ENCODE measurements at places on chromosomes 12 and 14. TPM values are rescaled to one million over a fixed set of nuclear protein-coding genes. Genes with fewer than 3 reads are reported as not detected.

Gene PTHLH
- not detected for total RNA-seq

Gene KRT79
- total RNA-seq = not detected

- H3K36me3 ChIP-seq = peaks cover 15% of the 10 kb centered on the region
- no peak overlapping the region for H3K27ac ChIP-seq
- peaks cover 4% of the 10 kb centered on the region for H3K4me1 ChIP-seq
- no peak overlapping the region for H3K4me3 ChIP-seq
Observed at GRCh38 chr12:32483499-32483898, 84.1 kb downstream of the FGD4 start.

- no peaks in the 10 kb centered on the region for H3K36me3 ChIP-seq
- no peak overlapping the region for H3K4me3 ChIP-seq
- no peak overlapping the region for H3K27ac ChIP-seq
- no peaks in the 10 kb centered on the region for H3K4me1 ChIP-seq
- no peaks in the 10 kb centered on the region for H3K27me3 ChIP-seq
Observed at GRCh38 chr12:66960704-66961690, 282.1 kb upstream of the GRIP1 start.

DNA sequence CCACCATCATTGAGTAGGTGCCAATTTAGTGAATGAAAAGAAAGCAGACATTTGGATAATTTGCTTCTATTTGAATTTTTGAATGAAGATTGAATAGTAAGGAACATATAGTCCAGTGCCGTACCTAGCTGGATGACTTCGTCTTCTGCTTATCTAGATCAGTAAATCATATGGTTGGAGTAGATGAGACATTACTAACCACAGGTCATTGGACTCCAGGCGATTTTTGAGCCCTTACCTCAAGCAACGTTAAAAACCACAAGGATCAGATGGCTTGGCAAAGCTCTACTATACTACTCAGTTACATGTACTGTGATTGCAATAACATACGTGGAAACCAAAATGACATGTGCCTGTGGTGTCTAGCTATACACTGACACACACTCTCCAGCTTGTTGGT lies 1.7 kb upstream of the SPATS2 start:
- H3K27ac ChIP-seq = no peak overlapping the region
- peaks cover 6% of the 10 kb centered on the region for H3K36me3 ChIP-seq
- peak; percentile 19 for DNase-seq
- no peaks in the 10 kb centered on the region for H3K27me3 ChIP-seq
- H3K4me1 ChIP-seq = peaks cover 6% of the 10 kb centered on the region

Gene GALNT9
- total RNA-seq = not detected

Gene DAO
- total RNA-seq = not detected

- no peaks in the 10 kb centered on the region for H3K36me3 ChIP-seq
- H3K4me3 ChIP-seq = no peak overlapping the region
- no peaks in the 10 kb centered on the region for H3K27me3 ChIP-seq
- no peaks in the 10 kb centered on the region for H3K4me1 ChIP-seq
Observed at GRCh38 chr12:14190694-14191093, 174.8 kb upstream of the ATF7IP start.

GRCh38 chr12:117091758-117092510 lies 7.3 kb downstream of the TESC start:
- DNase-seq = peak; percentile 46
- H3K4me1 ChIP-seq = peaks cover 27% of the 10 kb centered on the region
- no peak overlapping the region for H3K4me3 ChIP-seq

- no peaks in the 10 kb centered on the region for H3K36me3 ChIP-seq
- H3K27ac ChIP-seq = no peak overlapping the region
- no peak for DNase-seq
- H3K4me1 ChIP-seq = peaks cover 4% of the 10 kb centered on the region
Observed at GRCh38 chr14:53710615-53711014, 246.0 kb downstream of the BMP4 start.

Gene WDR89
- total RNA-seq = 23.4 TPM

DNA sequence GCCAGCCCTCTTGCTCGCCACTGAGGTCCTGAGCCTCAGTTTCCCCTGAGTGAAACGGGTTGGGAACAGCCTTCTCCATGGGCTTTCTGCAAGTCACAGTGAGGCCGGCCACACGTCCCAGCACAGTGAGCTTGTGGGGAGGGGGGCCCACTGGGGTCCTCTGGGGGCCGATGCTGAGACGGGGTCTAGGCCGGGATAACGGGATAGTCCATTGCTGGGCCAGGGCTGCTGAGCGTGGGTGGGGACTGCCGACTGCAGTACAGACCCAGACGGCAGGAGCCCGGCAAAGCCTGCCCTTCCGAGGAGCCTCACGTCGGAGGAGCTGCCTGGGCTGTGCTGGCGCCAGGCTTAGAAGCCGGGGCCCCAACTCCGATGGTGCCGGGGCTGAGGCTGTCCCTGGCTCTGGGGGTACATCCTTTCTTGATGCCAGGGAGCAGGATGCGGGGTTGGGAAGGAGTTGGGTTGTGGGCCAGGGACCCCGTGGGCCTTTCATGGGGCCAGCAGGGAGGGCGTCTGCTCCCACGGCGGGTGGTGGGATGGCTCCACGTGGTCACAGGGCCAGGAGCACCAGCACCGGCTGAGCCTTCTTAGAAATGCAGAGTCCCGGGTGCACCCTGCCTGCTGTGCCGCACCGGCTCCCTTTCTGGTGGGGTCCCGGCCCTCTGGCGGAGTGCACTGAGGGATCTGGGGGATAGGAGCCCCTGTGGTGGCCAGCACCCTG lies 24.2 kb downstream of the NOC4L start:
- no peak for DNase-seq
- H3K4me1 ChIP-seq = no peaks in the 10 kb centered on the region
- no peak overlapping the region for H3K27ac ChIP-seq
- H3K4me3 ChIP-seq = no peak overlapping the region

Gene BBOF1
- 2.1 TPM for total RNA-seq

DNA sequence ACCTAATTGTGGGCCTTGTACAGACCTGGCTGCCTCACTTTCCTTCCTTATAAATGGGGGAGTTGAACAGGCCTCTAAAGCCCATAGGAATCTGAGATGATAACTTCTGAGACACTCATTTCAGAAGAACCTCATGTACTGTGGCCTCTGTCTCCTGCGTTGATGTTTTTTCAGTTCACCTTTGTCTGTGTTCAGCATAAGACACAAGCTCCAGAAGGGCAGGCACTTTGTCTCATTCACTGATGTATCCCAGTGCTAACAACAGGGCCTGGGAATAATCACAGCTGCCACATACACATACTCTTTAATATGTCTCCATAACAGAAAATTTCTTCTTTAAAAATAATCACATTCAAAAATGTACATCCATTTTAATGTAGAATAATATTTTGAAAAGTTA lies 3.3 kb downstream of the FGD6 start:
- DNase-seq = no peak
- H3K27ac ChIP-seq = no peak overlapping the region
- H3K36me3 ChIP-seq = peaks cover 21% of the 10 kb centered on the region
- H3K4me1 ChIP-seq = peaks cover 6% of the 10 kb centered on the region

Gene NDUFA9
- 158 TPM for total RNA-seq

- no peaks in the 10 kb centered on the region for H3K4me1 ChIP-seq
- no peak overlapping the region for H3K4me3 ChIP-seq
- DNase-seq = no peak
- no peaks in the 10 kb centered on the region for H3K36me3 ChIP-seq
Observed at GRCh38 chr12:52086944-52087835, 7.7 kb downstream of the SMIM41 start.

DNA sequence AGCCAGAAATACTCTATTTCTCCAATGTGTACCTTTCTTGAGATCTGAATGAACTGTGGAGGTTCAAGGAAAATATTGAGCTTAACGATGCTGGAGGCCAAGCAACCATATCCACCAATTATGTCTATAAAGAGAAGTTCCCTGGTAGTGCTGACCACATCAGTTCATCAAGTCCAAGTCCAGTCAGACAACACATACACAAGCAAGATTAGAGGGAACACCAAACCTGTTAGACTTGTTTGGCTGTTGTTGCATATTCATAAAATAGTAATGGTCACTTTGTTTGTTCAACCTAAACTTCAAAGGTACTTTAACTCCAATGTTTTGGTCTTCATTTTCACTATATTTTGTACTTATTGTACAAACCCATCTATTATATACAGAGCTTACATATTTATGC lies 81.6 kb downstream of the LMO3 start:
- no peak overlapping the region for H3K4me3 ChIP-seq
- no peaks in the 10 kb centered on the region for H3K27me3 ChIP-seq
- H3K36me3 ChIP-seq = no peaks in the 10 kb centered on the region

- DNase-seq = no peak
- no peak overlapping the region for H3K4me3 ChIP-seq
- H3K36me3 ChIP-seq = peaks cover 35% of the 10 kb centered on the region
- no peaks in the 10 kb centered on the region for H3K4me1 ChIP-seq
- H3K27me3 ChIP-seq = no peaks in the 10 kb centered on the region
- no peak overlapping the region for H3K27ac ChIP-seq
Observed at GRCh38 chr14:31386271-31386670, 34.1 kb downstream of the HEATR5A start.

DNA sequence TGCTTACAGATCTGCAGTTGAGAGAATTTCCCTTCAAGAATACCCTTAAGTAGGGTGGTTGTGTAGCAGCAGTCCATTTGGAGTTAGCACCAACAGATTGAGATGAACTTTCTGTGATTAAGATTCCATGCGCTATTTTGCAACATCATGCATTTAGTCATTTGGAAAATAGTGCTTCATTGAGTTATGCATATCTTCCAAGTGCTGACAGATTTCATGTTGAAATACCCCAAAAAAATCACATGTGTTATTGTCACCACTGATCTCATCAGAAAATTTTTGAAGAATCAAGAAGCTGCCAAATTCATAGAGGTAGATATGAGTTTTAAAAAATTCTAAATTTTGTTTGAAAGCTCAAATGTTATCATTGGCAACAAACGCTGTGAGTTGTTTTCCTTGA lies 35.5 kb upstream of the OSBPL8 start:
- no peaks in the 10 kb centered on the region for H3K27me3 ChIP-seq
- no peaks in the 10 kb centered on the region for H3K36me3 ChIP-seq
- no peak for DNase-seq
- H3K27ac ChIP-seq = no peak overlapping the region
- H3K4me1 ChIP-seq = no peaks in the 10 kb centered on the region

DNA sequence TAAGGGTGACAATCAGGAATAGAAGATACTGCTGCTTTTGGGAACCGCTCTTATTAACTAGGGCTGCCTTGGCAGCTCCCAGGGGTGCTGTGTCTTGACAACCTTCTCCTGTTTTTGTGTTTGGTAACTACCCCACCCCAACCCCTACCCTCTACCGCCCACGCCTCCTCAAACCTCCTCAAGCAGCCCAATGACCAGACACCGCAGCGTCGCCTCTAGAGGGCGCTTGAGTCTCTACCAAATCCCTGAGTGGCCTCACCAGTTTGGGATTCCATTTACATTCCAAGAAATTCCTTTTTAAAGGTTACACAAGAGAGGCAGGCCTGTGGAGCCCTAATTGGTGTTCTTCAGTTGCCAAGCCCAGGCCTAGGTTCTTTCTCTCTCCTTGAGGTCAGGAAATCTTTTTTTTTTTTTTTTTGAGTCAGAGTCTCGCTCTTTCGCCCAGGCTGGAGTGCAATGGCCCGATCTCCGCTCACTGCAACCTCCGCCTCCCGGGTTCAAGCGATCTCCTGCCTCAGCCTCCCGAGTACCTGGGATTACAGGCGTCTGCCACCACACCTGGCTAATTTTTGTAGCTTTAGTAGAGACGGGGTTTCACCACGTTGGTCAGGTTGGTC lies 72.4 kb upstream of the USP44 start:
- no peaks in the 10 kb centered on the region for H3K27me3 ChIP-seq
- no peak overlapping the region for H3K4me3 ChIP-seq
- no peaks in the 10 kb centered on the region for H3K36me3 ChIP-seq
- H3K4me1 ChIP-seq = peaks cover 6% of the 10 kb centered on the region
- peak; percentile 98 for DNase-seq
- H3K27ac ChIP-seq = no peak overlapping the region

Gene LRRC10
- total RNA-seq = not detected

Gene BTBD6
- 11.8 TPM for total RNA-seq

Gene APOLD1
- 4.1 TPM for total RNA-seq

DNA sequence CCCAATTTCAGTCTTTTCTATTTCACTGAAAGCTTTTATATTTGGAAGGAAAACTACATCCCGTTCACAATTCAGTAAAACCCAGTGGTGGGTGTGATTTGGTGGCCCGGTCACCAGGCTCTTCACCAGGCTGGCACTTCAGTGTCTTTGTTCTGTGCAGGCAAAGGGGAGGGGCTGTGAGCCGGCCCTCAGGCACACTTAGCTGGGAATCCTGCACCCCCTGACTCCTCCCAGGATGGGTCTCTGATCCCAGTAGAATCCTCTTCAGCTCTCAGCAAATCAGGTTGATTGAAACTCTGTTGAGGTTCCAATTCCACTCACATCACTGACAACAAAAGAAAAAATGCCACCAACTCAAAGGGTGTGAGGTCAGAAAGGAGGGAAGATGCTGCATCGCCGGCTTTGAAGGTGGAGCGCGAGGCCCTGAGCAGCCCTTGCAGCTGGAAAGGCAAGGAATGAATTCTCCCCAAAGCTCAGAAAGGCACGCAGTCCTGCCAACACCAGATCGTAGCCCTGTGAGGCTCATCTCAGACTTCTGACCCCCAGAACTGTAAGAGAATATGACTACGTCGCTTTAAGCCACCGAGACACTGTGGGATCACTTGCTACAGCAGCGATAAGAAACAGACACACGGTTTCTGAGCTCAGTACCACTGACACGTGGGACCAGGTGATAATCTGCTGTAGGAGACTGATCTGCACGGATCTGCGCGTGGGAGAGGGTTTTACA lies 166.6 kb downstream of the PIWIL1 start:
- H3K4me1 ChIP-seq = no peaks in the 10 kb centered on the region
- H3K27me3 ChIP-seq = no peaks in the 10 kb centered on the region
- H3K36me3 ChIP-seq = no peaks in the 10 kb centered on the region
- H3K27ac ChIP-seq = peak overlapping the region; percentile 90
- DNase-seq = no peak
- no peak overlapping the region for H3K4me3 ChIP-seq

Gene VEZT
- 144 TPM for total RNA-seq

Gene TROAP
- total RNA-seq = 91.2 TPM

- DNase-seq = no peak
- H3K36me3 ChIP-seq = no peaks in the 10 kb centered on the region
- no peak overlapping the region for H3K27ac ChIP-seq
Observed at GRCh38 chr12:105852496-105852895, 286.3 kb downstream of the NUAK1 start.

DNA sequence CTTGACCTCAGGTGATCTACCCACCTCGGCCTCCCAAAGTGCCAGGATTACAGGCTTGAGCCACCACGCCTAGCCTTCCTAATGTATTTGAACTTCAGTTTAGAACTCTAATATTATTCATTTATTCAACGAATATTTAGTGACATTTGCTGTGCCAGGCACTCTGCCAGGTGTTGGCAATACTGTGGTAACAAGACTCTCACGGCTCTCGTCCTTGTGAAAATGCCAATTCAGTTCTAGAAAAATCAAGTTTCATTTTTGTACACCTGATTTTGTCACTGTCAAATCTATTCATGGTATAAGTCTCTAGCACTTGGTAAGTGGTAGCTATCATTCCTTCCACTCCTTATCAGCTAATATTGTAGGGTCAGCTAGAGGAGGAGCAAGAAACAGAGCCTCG lies 6.3 kb upstream of the PWP1 start:
- H3K4me1 ChIP-seq = no peaks in the 10 kb centered on the region
- H3K27ac ChIP-seq = no peak overlapping the region
- peaks cover 22% of the 10 kb centered on the region for H3K27me3 ChIP-seq
- no peak overlapping the region for H3K4me3 ChIP-seq

- H3K36me3 ChIP-seq = no peaks in the 10 kb centered on the region
- H3K27ac ChIP-seq = no peak overlapping the region
- no peaks in the 10 kb centered on the region for H3K27me3 ChIP-seq
- H3K4me1 ChIP-seq = no peaks in the 10 kb centered on the region
- H3K4me3 ChIP-seq = no peak overlapping the region
- no peak for DNase-seq
Observed at GRCh38 chr12:66603981-66604479, 74.8 kb downstream of the GRIP1 start.

GRCh38 chr14:61362072-61362750 lies 40.8 kb downstream of the PRKCH start:
- DNase-seq = no peak
- H3K27me3 ChIP-seq = no peaks in the 10 kb centered on the region
- no peak overlapping the region for H3K4me3 ChIP-seq
- no peak overlapping the region for H3K27ac ChIP-seq
- H3K36me3 ChIP-seq = no peaks in the 10 kb centered on the region
- peaks cover 3% of the 10 kb centered on the region for H3K4me1 ChIP-seq

Measured in endodermal cell (in vitro differentiated cells).